ENCODE measurements at places on chromosomes 6 and 20. TPM values are rescaled to one million over a fixed set of nuclear protein-coding genes. Genes with fewer than 3 reads are reported as not detected.

- H3K4me3 ChIP-seq: no peak overlapping the region
- peaks cover 8% of the 10 kb centered on the region for H3K4me1 ChIP-seq
- DNase-seq: no peak
- H3K27me3 ChIP-seq: no peaks in the 10 kb centered on the region
- no peaks in the 10 kb centered on the region for H3K36me3 ChIP-seq
- peak overlapping the region; percentile 32 for H3K27ac ChIP-seq
These were observed 267.7 kb downstream of the PRL start for GRCh38 chr6:22029171-22029570.

DNA sequence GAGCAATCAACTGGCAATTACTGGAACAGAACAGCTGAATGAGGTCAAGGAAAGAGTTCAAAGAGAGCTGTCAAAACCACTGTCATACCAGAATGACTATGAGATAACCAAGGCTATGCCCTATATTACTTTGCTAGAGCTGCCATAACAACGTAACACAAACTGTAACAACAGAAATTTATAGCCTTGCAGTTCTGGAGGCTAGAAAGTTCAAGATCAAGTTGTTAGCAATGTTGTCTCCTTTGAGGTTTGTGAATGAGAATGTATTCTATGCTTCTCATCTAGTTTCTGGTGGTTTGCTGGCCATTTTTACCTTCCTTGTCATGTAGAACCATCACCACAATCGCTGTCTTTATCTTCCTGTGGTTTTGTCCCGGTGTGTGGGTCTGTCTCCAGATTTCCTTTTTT lies 1323.0 kb upstream of the GJE1 start:
- H3K27me3 ChIP-seq: no peaks in the 10 kb centered on the region
- H3K4me1 ChIP-seq: no peaks in the 10 kb centered on the region
- no peak overlapping the region for H3K4me3 ChIP-seq
- H3K27ac ChIP-seq: no peak overlapping the region
- no peak for DNase-seq

- H3K27ac ChIP-seq: no peak overlapping the region
- no peaks in the 10 kb centered on the region for H3K4me1 ChIP-seq
- DNase-seq: no peak
- no peak overlapping the region for H3K4me3 ChIP-seq
These were observed 137.4 kb upstream of the AFDN start for GRCh38 chr6:167689278-167689677.

DNA sequence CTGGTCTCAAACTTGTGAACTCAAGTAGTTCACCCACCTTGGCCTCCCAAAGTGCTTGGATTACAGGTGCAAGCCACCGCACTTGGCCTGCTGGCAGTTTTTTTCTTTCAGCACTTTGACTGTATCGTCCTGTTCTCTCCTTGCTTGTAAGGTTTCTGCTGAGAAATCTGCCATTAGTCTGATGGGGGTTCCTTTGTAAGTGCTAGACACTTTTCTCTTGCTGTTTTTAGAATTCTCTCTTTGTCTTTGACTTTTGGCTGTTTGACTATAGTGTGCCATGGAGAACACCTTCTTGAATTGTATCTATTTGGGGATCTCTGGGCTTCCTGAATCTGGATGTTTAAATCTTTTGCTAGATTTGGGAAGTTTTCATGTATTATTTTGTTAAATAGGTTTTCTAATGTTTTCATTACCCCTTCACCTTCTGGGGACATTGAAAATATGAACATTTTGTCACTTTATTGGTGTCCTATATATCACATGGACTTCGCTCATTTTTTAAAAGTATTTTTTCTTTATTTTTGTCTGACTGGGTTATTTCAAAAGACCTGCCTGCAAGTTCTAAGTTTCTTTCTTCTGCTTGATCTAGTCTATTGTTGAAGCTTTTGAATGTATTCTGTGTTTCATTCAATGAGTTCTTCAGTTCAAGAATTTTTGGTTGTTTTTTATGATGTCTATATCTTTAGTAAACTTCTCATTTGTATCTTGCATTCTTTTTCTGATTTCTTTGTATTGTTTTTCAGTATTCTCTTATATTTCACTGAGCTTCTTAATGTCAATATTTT lies 22.1 kb downstream of the GJA10 start:
- no peaks in the 10 kb centered on the region for H3K4me1 ChIP-seq
- no peak overlapping the region for H3K4me3 ChIP-seq
- no peak for DNase-seq
- H3K27me3 ChIP-seq: no peaks in the 10 kb centered on the region
- H3K36me3 ChIP-seq: no peaks in the 10 kb centered on the region

DNA sequence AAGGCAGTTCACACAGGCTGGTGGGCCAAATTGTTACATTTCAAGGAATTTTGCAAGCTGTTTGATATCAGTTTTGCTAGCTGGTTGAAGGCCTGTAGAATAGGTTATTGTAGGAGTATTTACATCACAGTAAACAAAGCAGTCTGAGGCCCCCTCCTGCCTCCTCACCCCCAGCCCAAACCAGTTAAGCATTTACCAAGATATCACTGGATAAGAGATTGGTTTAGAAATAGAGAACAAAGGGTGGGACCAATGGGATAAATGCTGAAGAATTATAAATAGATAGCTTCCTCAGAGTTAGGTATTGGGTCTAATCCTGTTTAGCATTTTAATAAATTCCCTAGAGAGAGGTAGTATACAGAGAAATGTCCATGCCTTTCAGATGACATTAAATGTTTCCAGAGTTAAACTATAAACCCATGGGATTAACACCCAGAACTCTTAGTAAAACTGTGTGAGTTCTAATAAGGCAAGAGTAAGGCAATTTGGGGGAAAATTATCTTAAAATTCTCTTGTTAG lies 2.3 kb upstream of the PHACTR2 start:
- peak overlapping the region; percentile 46 for H3K27ac ChIP-seq
- peaks cover 16% of the 10 kb centered on the region for H3K4me1 ChIP-seq
- no peaks in the 10 kb centered on the region for H3K27me3 ChIP-seq
- H3K36me3 ChIP-seq: no peaks in the 10 kb centered on the region
- no peak overlapping the region for H3K4me3 ChIP-seq
- no peak for DNase-seq

- peak; percentile 61 for DNase-seq
- H3K36me3 ChIP-seq: no peaks in the 10 kb centered on the region
- H3K27ac ChIP-seq: no peak overlapping the region
- H3K27me3 ChIP-seq: no peaks in the 10 kb centered on the region
These were observed 5.3 kb upstream of the TCP11 start for GRCh38 chr6:35146453-35146852.

- peak overlapping the region; percentile 90 for H3K4me3 ChIP-seq
- H3K4me1 ChIP-seq: peaks cover 46% of the 10 kb centered on the region
- peak overlapping the region; percentile 93 for H3K27ac ChIP-seq
- no peaks in the 10 kb centered on the region for H3K27me3 ChIP-seq
- H3K36me3 ChIP-seq: peaks cover 16% of the 10 kb centered on the region
These were observed 796 bp upstream of the TUBB start for GRCh38 chr6:30719356-30719755.

- DNase-seq: no peak
- no peaks in the 10 kb centered on the region for H3K27me3 ChIP-seq
- H3K27ac ChIP-seq: no peak overlapping the region
- H3K4me1 ChIP-seq: no peaks in the 10 kb centered on the region
- H3K36me3 ChIP-seq: no peaks in the 10 kb centered on the region
- H3K4me3 ChIP-seq: no peak overlapping the region
These were observed 74.8 kb downstream of the TULP4 start for GRCh38 chr6:158387036-158387435.

- no peaks in the 10 kb centered on the region for H3K4me1 ChIP-seq
- peaks cover 98% of the 10 kb centered on the region for H3K27me3 ChIP-seq
- no peak overlapping the region for H3K27ac ChIP-seq
- no peak for DNase-seq
These were observed 11.3 kb downstream of the TFAP2B start for GRCh38 chr6:50829898-50830444.

- no peak overlapping the region for H3K4me3 ChIP-seq
- DNase-seq: no peak
- peaks cover 30% of the 10 kb centered on the region for H3K4me1 ChIP-seq
- no peak overlapping the region for H3K27ac ChIP-seq
These were observed 65.0 kb upstream of the CD93 start for GRCh38 chr20:23151008-23151703.

- no peak overlapping the region for H3K4me3 ChIP-seq
- H3K27me3 ChIP-seq: no peaks in the 10 kb centered on the region
- no peak for DNase-seq
- peaks cover 7% of the 10 kb centered on the region for H3K4me1 ChIP-seq
These were observed 3.1 kb upstream of the CCDC167 start for GRCh38 chr6:37502703-37503291.

GRCh38 chr6:55438203-55438602 lies 110.9 kb downstream of the GFRAL start:
- no peaks in the 10 kb centered on the region for H3K4me1 ChIP-seq
- no peaks in the 10 kb centered on the region for H3K36me3 ChIP-seq
- no peak overlapping the region for H3K27ac ChIP-seq
- DNase-seq: no peak
- no peaks in the 10 kb centered on the region for H3K27me3 ChIP-seq

DNA sequence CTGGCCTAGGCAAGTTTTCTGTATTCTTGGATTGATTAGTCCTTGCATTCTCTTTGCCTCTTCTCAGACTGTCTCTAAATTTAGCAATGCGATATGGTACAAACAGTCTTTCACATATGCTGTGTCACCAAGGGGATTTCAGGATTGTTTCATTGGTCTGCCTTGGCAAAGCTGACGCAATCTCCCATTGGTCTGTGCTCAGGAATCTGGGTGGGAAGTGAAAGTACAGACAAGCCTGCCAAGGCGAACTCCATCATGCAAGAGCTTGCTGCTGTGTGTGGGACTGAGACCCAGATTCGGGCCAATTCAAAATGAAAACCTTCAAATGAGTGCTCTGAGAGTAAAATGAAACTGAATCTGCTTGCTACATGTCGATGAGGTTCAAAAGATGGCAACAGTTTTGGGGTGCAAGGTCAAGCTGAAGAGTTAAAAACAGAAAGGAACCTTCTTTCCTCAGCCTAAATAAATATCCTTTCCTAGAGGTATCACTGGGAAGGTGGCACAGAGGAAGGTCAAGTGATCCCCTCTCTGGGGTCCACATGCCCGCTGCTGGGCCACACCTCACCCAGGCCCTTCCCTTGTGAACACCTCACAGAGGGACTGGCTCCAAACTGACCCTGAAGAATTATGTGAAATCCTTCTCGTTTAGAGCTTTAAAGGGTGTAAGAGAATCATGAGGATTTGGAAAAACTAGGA lies 198.8 kb upstream of the PREP start:
- peaks cover 10% of the 10 kb centered on the region for H3K4me1 ChIP-seq
- no peaks in the 10 kb centered on the region for H3K27me3 ChIP-seq
- peak overlapping the region; percentile 66 for H3K27ac ChIP-seq

GRCh38 chr6:169472786-169473416 lies 219.3 kb upstream of the THBS2 start:
- no peaks in the 10 kb centered on the region for H3K36me3 ChIP-seq
- DNase-seq: no peak
- H3K4me3 ChIP-seq: no peak overlapping the region
- no peaks in the 10 kb centered on the region for H3K27me3 ChIP-seq

- no peak for DNase-seq
- peak overlapping the region; percentile 69 for H3K27ac ChIP-seq
- H3K4me1 ChIP-seq: peaks cover 13% of the 10 kb centered on the region
- no peaks in the 10 kb centered on the region for H3K36me3 ChIP-seq
- no peak overlapping the region for H3K4me3 ChIP-seq
- no peaks in the 10 kb centered on the region for H3K27me3 ChIP-seq
These were observed 40.0 kb downstream of the SF3B5 start for GRCh38 chr6:144055121-144055931.

DNA sequence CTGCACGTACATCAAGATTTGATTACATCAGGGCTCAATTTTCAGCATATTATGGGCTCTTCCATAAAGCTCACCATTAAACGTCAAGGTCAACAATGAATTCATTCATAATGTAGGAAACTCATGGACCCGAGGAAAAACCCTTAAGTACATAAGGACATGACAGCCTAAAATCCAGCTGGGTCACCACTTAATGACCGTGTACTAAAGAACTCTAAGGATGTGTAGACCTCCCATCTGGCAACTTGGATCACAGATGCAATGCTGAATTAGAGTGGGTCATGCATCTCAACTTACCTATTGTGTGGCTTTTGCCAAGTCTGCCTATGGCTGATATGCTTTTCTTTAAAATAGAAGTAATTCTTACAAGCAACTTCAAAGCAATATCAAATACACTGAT lies 26.7 kb upstream of the DEFB112 start:
- H3K36me3 ChIP-seq: no peaks in the 10 kb centered on the region
- H3K27me3 ChIP-seq: no peaks in the 10 kb centered on the region
- no peak overlapping the region for H3K4me3 ChIP-seq
- DNase-seq: no peak

GRCh38 chr6:109073344-109074132 lies 21.1 kb downstream of the SESN1 start:
- H3K36me3 ChIP-seq: no peaks in the 10 kb centered on the region
- no peaks in the 10 kb centered on the region for H3K27me3 ChIP-seq
- no peak overlapping the region for H3K4me3 ChIP-seq
- DNase-seq: no peak

DNA sequence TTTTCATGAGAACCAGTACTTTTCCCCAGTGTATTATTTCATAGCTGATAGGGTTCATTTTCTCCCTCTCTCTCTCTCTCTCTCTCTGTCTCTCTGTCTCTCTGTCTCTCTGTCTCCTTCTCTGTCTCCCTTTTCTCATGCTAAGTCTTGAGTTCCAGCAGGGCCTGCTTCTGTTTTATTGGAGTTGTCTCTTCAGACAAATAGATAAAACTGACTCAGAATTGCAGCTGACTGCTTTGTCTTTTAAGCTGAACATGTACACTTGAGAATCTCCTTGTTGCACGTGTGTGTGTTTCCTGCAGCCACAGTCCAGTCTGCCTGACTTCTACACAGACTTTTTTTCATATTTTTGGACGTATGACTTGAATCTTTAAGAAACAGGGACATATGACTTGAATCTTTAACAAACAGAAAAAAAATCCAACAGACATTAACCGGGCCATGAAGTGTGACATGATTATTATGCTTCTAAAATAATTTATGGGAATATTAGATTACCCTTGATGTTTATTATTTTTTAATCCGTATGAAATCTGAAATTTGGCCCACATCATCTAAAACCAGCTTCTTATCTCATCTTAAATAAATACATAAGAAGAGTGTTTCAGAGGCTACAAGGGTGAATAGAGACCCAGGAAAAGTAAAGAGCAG lies 71.5 kb downstream of the JAG1 start:
- H3K4me1 ChIP-seq: no peaks in the 10 kb centered on the region
- no peak overlapping the region for H3K27ac ChIP-seq
- H3K27me3 ChIP-seq: no peaks in the 10 kb centered on the region
- DNase-seq: no peak
- H3K36me3 ChIP-seq: no peaks in the 10 kb centered on the region
- H3K4me3 ChIP-seq: no peak overlapping the region

The HLA-DRB1 gene
- 14.3 TPM for total RNA-seq

The CST4 gene
- total RNA-seq: not detected

The SGK2 gene
- 173 TPM for total RNA-seq

The DUSP15 gene
- not detected for total RNA-seq
